Adrenal gland (tissue), 19 donors: ENCODE measurements at places on chromosomes 12 and 14. TPM values are rescaled to one million over a fixed set of nuclear protein-coding genes. Genes with fewer than 3 reads are reported as not detected.

DNA sequence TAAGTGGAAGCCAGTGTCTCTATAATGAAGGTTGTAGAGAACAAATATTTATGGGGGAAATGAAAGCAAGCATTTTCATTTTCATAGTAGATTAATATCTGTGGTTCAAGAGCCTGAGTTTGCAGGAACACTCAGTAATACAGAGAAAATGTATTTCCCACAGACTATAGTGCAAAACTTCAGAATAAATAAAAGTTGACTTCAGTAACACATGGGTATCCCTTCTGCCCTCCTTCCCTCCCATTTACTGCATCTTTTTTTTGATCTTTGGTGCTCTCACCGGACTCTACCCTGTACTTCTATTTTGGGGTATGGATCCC is 75.3 kb upstream of the AMN1 start:
- no peak overlapping the region for H3K27ac ChIP-seq
- H3K27me3 ChIP-seq: no peaks in the 10 kb centered on the region
- H3K36me3 ChIP-seq: no peaks in the 10 kb centered on the region
- DNase-seq: no peak
- no peak overlapping the region for H3K4me3 ChIP-seq
- no peaks in the 10 kb centered on the region for H3K4me1 ChIP-seq

- no peaks in the 10 kb centered on the region for H3K27me3 ChIP-seq
- no peak for DNase-seq
- H3K4me3 ChIP-seq: no peak overlapping the region
These were observed 141.2 kb downstream of the STXBP6 start for GRCh38 chr14:24908592-24909236.

DNA sequence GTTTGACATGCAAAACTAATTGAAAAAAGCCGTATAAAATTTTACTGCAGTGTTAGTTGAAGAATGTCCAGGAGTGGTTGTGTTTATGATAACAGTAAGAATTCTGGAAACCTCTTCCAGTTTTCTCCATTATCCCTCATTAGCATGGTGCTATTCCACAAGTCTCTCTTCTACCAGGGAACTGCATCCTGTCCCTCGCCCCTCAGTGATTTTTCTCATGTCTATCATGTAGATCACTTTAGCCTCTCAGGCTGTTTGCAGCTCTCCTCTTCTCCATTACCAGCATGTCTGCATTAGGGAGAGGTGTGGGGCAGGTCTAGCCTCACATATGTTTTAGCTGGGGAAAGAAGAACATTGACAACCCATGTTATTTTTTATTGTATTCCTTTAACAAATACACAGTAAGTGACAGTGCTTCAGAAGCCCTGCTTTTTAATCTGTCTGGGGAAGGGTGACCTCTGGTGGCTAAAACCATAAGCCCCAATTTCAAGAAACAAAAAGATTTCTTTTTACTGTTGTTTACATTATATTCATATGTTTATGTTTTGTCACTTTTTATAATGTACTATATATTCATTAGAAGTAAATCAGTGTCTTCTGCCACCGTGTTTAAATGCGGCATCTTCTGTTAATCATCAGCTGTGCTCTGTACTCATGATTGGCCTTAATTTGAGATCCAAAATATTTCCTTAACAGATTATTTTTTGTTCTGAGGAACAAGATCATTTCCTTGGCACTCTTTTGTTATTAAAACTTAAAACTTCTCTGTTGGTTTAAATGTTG is 70.7 kb downstream of the RASSF8 start:
- no peak overlapping the region for H3K27ac ChIP-seq
- no peaks in the 10 kb centered on the region for H3K4me1 ChIP-seq
- H3K4me3 ChIP-seq: no peak overlapping the region
- peak; percentile 63 for DNase-seq

OR4E2 gene
- not detected for polyA plus RNA-seq

GRCh38 chr14:94681300-94682060 is 69.3 kb downstream of the SERPINA3 start:
- no peaks in the 10 kb centered on the region for H3K27me3 ChIP-seq
- H3K4me3 ChIP-seq: no peak overlapping the region
- no peaks in the 10 kb centered on the region for H3K36me3 ChIP-seq

GRCh38 chr14:87526731-87527130 is 466.3 kb downstream of the GALC start:
- H3K36me3 ChIP-seq: no peaks in the 10 kb centered on the region
- DNase-seq: no peak
- H3K27me3 ChIP-seq: no peaks in the 10 kb centered on the region

CATSPERB gene
- polyA plus RNA-seq: 0.40 TPM

GRCh38 chr12:122368361-122369073 is 54.0 kb downstream of the CLIP1 start:
- H3K36me3 ChIP-seq: no peaks in the 10 kb centered on the region
- peaks cover 26% of the 10 kb centered on the region for H3K4me1 ChIP-seq
- H3K27ac ChIP-seq: no peak overlapping the region
- DNase-seq: peak; percentile 55
- no peak overlapping the region for H3K4me3 ChIP-seq

DNA sequence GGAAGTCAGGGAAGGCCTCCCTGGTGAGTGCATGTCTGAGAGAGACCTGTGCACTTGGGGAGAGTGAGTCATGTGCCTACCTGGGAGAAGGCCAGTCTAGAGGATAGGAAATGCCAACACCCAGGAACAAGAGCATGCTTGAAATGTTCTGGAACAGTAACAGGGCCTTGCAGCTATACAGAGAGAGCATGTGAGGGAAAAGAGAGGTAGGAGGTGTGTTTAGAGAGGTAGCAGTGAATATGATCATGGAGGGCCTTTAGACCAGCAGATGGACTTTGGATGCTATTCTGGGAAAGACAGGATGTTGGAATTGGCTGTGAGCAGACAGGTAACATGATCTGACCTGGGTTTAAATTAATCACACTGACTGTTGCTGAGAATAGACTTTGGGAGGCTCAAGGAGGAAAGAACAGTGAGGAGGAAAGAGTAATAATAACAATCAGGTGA is 1143.6 kb downstream of the FLRT2 start:
- no peak overlapping the region for H3K4me3 ChIP-seq
- H3K27me3 ChIP-seq: no peaks in the 10 kb centered on the region
- H3K4me1 ChIP-seq: no peaks in the 10 kb centered on the region
- DNase-seq: no peak
- H3K27ac ChIP-seq: no peak overlapping the region

DNA sequence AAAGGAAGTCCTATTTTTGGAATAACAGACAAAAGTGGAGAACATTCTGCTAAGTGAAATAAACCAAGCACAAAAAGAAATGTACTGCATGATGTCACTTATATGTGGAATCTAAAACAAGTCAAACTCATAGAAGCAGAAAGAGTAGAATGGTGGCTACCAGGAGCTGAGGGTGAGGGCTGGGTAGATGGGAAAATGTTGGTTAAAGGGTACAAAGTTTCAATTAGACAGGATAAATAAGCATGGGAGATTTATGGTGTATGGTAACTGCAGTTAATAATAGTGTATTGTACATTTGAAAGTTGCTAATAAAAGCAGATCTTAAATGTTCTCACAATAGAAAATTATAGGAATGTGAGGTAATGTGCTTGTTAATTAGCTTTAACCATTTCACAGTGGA is 12.8 kb downstream of the LUM start:
- DNase-seq: no peak
- no peak overlapping the region for H3K27ac ChIP-seq
- no peaks in the 10 kb centered on the region for H3K36me3 ChIP-seq
- no peaks in the 10 kb centered on the region for H3K27me3 ChIP-seq
- no peaks in the 10 kb centered on the region for H3K4me1 ChIP-seq

GRCh38 chr12:117328556-117329100 is 32.8 kb downstream of the NOS1 start:
- no peak overlapping the region for H3K4me3 ChIP-seq
- no peaks in the 10 kb centered on the region for H3K36me3 ChIP-seq
- H3K27me3 ChIP-seq: no peaks in the 10 kb centered on the region
- H3K4me1 ChIP-seq: no peaks in the 10 kb centered on the region
- DNase-seq: no peak

- no peaks in the 10 kb centered on the region for H3K27me3 ChIP-seq
- no peak overlapping the region for H3K4me3 ChIP-seq
- no peak for DNase-seq
- no peaks in the 10 kb centered on the region for H3K4me1 ChIP-seq
These were observed 196.2 kb upstream of the FOXG1 start for GRCh38 chr14:28570391-28570790.

DNA sequence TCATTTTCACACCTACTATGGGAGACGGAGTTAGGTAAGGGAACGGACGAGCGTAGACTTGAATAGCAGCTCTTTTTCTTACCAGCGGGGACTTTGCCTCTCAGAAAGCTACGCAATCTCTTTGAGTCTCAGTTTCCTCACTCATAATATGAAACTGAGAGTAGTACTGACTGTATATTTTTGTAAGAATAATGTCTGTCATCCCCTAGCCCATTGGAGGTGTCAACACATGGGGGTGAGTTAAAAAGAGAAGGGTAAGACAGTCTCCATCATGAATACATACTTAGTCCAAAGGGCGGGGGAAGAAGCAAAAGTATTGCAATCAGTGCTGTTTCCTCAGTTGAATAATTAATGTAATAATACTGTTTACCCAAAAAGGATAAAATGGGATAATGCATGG is 592.2 kb downstream of the NRXN3 start:
- no peak for DNase-seq
- H3K27ac ChIP-seq: no peak overlapping the region
- no peaks in the 10 kb centered on the region for H3K36me3 ChIP-seq

DNA sequence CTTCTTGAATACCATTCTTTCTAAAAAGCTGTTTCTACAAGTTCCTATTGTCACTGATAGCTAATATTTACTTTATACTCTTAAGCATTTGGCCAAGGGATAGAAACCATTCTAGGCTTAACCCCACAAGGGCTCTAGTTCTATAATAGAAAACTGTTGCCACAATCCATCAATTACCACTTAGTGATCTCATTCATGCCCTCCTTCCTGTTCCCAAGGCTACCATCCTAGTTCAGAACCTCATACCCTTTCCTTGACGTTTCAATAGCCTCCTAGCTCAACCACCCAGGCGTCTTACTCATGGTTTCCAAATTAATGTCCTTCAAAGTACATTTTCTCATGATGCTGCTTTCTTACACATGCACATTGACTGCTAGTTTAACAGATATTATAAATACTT is 493.5 kb downstream of the NAV3 start:
- no peak overlapping the region for H3K4me3 ChIP-seq
- H3K27me3 ChIP-seq: no peaks in the 10 kb centered on the region
- no peak overlapping the region for H3K27ac ChIP-seq
- H3K36me3 ChIP-seq: no peaks in the 10 kb centered on the region
- H3K4me1 ChIP-seq: no peaks in the 10 kb centered on the region
- DNase-seq: no peak

DNA sequence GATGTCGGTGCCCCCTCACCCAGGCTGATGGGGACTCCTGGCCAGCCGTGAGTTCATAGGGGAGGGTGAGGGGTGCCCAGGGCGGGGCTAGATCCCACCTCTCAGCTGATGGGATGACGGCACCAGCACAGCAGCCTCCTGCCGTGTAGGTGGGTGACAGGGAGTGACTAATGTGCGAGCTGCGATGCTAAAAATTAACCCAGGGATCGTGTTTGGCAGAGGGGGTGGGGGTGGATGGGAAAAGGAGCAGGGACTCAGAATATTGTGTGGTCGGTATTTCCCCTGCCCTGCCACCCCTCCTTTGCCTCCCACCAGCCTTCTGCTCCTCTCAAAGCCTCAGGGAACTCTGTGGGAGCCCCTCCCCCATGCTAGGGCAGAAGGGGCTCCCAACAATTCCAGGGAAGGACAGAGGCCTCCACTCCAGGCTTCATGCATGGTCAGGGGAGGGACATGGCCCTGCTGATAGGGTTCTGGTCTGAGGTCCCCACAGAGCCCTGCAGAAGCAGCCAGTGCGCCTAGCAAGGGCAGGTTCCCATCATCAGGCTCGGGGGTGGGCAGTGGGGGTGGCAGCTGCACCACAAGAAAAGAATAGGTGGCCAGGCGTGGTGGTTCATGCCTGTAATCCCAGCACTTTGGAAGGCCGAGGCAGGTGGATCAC is 12.5 kb downstream of the TAMALIN start:
- H3K4me3 ChIP-seq: no peak overlapping the region
- H3K27ac ChIP-seq: no peak overlapping the region
- H3K27me3 ChIP-seq: peaks cover 6% of the 10 kb centered on the region
- no peaks in the 10 kb centered on the region for H3K36me3 ChIP-seq

- no peak overlapping the region for H3K27ac ChIP-seq
- no peak overlapping the region for H3K4me3 ChIP-seq
- DNase-seq: no peak
- no peaks in the 10 kb centered on the region for H3K36me3 ChIP-seq
- H3K27me3 ChIP-seq: no peaks in the 10 kb centered on the region
These were observed 3.3 kb downstream of the OR4E2 start for GRCh38 chr14:21656980-21657379.

C12orf50 gene
- 0.16 TPM for polyA plus RNA-seq

CACNA1C gene
- polyA plus RNA-seq: 2.0 TPM

- H3K27me3 ChIP-seq: no peaks in the 10 kb centered on the region
- no peak for DNase-seq
- H3K4me1 ChIP-seq: no peaks in the 10 kb centered on the region
- no peaks in the 10 kb centered on the region for H3K36me3 ChIP-seq
- no peak overlapping the region for H3K27ac ChIP-seq
These were observed 69.6 kb downstream of the MGST1 start for GRCh38 chr12:16417058-16417457.

SVOP gene
- 0.97 TPM for polyA plus RNA-seq

RARG gene
- polyA plus RNA-seq: 36.2 TPM

FOXN4 gene
- not detected for polyA plus RNA-seq

GRCh38 chr14:79967001-79967400 is 244.3 kb downstream of the DIO2 start:
- no peaks in the 10 kb centered on the region for H3K36me3 ChIP-seq
- H3K27ac ChIP-seq: no peak overlapping the region
- no peak for DNase-seq
- H3K27me3 ChIP-seq: no peaks in the 10 kb centered on the region
- H3K4me1 ChIP-seq: no peaks in the 10 kb centered on the region
- no peak overlapping the region for H3K4me3 ChIP-seq

GPR65 gene
- polyA plus RNA-seq: 1.9 TPM

- DNase-seq: no peak
- H3K4me3 ChIP-seq: no peak overlapping the region
- H3K4me1 ChIP-seq: peaks cover 47% of the 10 kb centered on the region
- no peaks in the 10 kb centered on the region for H3K36me3 ChIP-seq
These were observed 38.7 kb downstream of the STK38L start for GRCh38 chr12:27282754-27283153.

MSI1 gene
- polyA plus RNA-seq: 8.8 TPM

CHFR gene
- 41.8 TPM for polyA plus RNA-seq

PTCSC3 gene
- not detected for polyA plus RNA-seq

- no peak for DNase-seq
- H3K4me1 ChIP-seq: peaks cover 5% of the 10 kb centered on the region
- H3K36me3 ChIP-seq: no peaks in the 10 kb centered on the region
- H3K4me3 ChIP-seq: no peak overlapping the region
These were observed 28.7 kb upstream of the FOS start for GRCh38 chr14:75249958-75250336.
